Fibroblast of lung (primary cell): ENCODE measurements at places on chromosomes 12 and 14. TPM values are rescaled to one million over a fixed set of nuclear protein-coding genes. Genes with fewer than 3 reads are reported as not detected.

Gene L2HGDH
- 3.1 and 3.8 TPM in 2 replicates for total RNA-seq

Gene PRH2
- total RNA-seq = not detected in 2 replicates

Gene HOXC11
- total RNA-seq = not detected in 2 replicates

Gene GPR84
- total RNA-seq = not detected in 2 replicates

- DNase-seq = no peak
These were observed 605.5 kb upstream of the USP15 start for GRCh38 chr12:61654698-61655097.

GRCh38 chr12:100778967-100779590 is 15.5 kb upstream of the ANO4 start:
- no peak for DNase-seq

DNA sequence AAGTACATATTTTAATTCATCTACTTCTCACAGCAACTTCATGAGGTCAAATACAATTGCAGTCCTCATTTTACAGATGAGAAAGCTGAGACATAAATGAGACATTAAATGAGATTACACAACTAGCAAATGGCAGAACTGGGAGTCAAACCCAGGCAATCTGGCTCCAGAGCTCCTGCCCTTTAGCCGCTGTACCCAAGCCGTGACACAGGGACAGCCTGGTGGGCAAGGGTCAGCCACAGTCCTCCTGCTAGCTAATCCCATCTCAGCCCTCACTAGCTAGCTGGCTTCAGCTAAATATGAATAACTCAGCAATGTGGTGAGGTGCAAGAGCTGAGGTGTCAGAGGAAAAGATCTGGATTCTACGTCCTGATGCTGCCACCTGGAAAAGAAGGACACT is 54.8 kb downstream of the NINJ2 start:
- DNase-seq = no peak
